Stimulated activated CD8-positive, alpha-beta memory T cell treated with anti-CD3 and anti-CD28 coated beads, Interleukin-7, amount 100 ng/mL, for 1 hour (primary cell): ENCODE measurements at places on chromosomes 13 and 19.

DNA sequence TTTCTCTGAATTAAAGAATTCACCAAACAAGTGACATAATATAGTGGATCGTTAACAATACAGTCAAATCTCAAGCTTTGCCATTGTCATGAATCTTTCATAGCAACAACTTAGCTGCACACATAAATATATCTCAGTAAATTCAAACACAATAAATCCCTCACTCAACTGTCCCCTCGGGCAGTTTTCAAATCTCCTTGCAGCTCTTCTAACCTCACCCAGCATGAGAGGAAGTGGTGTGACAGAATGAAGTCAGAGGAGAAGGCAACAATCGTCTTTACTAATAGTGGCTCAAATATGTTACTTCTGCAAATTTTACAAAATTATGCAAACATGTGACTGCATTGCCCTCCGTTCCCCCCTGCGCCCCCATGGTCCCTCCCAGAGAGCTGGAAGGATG is 148.2 kb downstream of the RAP2A start:
- no peak for DNase-seq

DNA sequence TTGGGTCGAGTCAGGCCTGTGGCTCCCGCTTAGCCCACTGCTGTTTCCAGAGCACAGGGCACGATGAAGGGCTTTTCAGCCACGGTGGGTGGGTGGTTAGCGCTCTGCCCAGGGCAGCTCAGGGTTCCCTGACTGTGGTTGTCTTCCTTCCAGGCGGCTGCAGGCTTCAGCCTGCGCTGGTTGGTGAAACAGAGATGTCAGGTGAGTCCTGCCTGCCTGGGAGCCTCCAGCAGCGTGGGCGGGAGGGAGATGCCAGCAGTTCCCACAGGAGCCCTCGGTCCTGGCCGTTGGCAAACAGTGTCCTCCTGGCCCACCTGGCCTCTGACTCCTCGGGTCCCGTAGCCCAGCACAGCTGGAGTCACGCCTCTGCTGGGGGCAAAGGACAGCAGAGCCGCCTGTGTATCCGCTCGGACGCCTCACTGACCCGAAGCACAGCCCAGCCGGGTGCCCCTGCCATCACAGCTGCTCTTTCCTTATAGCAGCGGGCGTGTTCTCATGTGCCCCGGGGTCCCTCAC is 9.7 kb downstream of the ADAT3 start:
- DNase-seq: no peak

DNA sequence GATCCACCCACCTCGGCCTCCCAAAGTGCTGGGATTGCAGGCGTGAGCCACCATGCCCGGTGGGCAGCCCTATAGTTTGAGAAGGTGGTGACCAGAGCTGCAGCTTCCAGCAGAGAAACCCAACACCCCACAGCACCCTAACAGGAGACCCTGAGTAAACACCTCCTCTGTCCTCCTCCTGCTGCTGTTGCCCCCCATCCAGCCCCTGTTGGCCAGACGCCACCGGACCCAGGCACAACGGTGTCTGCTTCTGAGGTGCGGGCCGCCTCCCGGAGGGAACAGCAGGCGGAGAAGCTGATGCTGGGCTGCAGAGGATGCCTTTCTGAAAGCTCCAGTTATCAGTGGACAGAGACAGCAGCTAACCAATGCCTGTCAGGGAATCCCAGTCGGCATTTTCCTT is 175.5 kb downstream of the COL4A1 start:
- DNase-seq: no peak

DNA sequence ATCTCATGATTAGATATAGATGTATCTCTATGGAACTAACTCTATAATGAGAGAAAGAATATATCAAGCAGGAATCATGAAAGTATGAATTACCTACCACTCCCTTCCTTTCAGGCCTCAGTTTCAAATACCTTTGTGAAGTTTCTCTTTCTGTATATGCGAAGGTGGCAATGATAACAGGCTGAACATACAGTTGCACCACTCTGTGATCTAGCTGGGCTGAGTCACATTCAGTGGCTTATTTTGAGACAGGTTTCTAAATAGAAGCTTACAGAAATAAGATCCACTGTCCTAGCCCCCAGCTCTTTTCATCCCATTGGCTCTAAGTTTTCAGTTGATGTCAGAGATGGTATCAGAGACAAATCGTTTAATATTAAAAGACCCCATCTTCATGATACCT is 662.0 kb downstream of the SLITRK1 start:
- DNase-seq: no peak

DNA sequence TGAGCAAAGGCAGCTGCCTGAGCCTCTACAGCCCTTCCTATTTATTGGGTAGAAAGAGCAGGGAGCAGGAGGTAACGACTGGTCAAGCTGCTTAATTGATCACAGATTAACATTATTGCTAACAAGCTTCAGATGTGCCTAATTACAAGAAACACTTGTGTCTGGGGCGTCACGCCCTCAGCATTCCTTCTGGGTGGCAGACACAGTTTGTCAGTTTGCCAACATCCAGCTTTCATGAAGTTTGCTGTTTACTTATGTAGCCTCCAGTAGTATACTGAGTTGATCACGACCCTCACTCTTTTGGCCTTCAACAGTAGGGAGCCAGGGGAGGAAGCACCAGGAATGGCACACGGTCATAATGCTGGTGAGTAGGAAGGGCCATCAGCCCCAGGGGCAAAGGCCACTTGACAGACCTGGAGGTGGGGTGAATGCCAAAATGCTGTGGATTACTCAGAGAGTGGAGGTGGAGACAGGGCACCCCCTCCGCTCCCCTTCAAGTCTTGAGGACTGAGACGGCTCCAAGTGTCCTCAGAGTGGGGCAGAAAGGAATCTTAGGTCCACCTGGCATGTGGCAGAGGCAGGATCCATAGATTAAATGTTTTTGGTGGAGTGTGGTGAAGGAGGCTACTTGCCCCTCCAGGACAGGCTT is 34.9 kb upstream of the PSPC1 start:
- no peak for DNase-seq

DNA sequence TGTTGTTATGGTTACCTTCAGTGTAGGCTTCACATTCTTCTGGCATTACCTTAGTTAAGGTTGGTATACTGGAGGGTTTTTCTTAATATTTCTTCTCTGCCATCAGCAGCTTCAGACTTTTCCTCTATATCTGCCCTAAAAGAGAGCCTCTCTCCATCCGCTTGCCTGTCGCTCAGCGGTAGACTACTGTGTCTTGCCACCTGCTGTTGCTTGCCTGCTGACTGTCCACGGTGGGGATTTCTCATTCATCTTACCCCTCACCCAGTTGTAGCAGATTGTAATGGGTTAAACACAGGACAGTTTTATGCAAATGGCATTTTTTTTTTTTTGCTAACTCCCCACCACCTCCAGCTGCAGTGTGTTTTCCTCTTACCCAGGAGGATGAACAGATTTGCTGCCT is 577.2 kb downstream of the SLITRK5 start:
- DNase-seq: no peak

DNA sequence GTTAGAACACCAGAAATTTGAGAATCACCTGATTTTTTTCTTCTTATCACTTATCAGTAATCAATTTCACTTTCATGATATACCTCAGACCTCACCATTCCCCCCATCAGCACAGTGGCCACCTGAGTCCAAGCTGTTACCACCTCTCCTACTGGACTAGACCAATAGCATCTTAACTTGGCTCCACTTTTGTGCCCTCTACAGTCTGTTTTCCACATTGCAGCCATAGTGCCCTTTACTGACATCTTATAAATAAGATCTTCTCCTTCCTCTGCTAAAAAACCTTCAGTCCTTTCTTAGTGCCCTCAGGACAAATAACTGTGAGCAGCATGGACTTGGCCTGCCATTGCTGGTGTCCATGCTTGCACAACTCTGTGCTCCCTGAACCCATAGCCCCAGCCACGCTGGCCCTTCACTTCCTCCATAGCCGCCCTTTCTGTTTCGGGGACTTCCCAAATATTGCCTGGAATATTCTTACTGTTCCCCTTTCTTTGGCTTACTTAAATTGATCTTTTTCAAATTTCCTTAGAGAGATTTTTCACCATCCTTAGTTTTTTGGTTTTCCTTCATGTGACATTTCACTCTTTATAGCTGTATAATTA is 380.8 kb downstream of the LMO7 start:
- DNase-seq: no peak

- no peak for DNase-seq
Measured at GRCh38 chr13:21076253-21076652, 14.9 kb upstream of the LATS2 start.

- DNase-seq: no peak
Measured at GRCh38 chr19:53193535-53194222, 521 bp upstream of the ZNF665 start.

GRCh38 chr13:90336507-90336906 is 1011.0 kb upstream of the MIR17HG start:
- DNase-seq: no peak

GRCh38 chr19:1472231-1473084 is 6.6 kb downstream of the C19orf25 start:
- DNase-seq: no peak

DNA sequence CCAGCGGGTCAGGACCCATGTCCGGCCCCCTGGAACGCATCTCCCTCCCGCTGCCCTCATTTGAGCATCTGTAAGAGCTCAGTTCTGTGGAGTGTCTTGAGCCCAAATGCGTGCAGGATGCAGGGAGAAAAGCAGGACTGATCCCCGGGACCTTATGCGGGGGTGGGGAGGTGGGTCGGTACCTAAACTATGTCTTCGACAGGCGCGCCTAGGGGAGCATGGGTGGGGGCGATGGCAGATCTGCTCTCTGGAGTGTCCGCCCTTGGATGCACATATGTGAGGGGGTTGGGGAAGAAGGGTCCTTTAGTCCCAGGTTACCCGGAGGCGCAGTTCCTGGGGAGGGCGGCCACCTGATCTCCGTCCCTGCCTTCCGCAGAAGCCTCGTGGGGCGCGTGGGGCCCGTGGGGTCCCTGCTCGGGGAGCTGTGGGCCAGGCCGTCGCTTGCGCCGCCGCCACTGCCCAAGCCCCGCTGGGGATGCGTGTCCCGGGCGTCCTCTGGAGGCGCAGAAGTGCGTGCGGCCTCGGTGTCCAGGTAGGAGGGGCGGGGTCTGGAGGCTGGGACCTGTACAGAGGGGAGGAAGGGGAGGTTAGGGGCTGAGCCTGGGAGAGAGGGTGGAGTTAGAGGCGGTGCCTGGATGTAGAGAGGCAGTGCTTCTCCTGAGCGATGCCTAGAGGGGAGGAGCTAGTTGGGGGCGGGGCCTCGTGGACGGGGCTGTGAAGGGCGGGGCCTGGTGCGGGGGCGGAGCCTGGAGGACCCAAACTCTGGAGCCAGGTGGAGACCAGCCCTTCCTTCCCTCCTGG is 2.9 kb downstream of the CILP2 start:
- DNase-seq: peak; percentile 51

DNA sequence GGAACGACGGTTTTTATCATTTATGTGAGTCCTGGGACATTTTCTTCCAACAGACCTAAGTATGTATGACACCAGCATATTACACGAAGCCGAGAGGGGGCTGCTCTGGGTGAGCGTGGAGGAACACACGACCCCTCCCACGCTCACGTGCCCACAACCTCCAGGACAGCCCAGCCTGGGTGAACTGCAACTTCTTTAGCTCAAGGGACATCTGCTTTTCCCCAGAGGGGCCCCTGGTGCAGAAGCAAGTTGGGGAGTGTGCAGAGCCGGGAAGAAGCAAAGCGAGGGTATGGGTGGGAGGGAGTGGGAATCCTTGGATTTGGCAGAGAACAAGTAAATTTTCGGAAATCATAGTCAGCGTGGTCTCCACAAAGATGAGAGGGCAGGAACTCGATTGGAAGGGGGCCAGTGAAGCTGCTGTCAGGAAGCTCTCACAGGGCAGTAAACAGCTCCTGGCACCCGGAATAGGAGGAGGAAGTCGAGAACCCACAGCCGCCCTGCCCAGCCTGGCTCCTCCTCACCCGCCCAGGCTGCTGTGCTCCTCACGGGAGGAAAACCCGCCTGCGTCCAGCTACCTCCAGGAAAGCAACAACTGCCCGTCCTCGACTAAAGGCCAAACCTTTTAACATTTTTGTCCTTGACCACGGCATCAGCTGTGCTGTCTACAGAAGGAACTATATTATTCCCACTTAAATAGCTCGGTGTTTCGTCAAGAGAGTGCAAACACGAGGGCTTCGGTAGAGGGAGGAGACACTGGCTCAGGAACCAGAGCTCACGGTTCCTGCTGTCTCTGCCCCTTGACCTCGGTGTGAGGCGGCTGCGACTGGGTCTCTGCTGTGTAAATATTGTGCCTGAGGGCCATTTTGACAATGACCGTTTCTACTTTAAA is 17.2 kb upstream of the CFAP97D2 start:
- no peak for DNase-seq

DNA sequence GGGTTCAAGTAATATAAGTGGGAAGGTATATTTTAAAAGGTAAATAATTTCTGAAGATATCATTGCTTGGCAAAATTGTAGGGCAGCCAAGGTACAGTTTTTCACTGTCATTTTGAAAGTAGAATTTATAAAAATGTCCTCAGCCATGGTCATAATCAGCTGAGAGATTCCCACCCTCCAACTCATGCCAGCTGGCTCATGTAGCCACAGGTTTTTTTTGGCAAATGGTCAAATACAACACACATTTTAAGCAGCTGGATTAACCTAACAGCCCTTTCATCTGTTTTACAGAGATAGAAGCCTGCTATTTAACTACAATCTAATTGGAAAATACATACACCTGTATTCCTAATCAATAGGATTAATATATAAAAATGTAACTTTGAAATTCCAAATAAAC is 619.2 kb upstream of the SGCG start:
- no peak for DNase-seq

GRCh38 chr19:14517840-14518505 is at the start of gene DNAJB1:
Gene DNAJB1 (minus strand): TSS chr19:14518397. CDS start chr19:14518349, 48 bp downstream.
- DNase-seq: peak; percentile 40

GRCh38 chr13:74921326-74921725 is 560.6 kb downstream of the TBC1D4 start:
- DNase-seq: no peak

DNA sequence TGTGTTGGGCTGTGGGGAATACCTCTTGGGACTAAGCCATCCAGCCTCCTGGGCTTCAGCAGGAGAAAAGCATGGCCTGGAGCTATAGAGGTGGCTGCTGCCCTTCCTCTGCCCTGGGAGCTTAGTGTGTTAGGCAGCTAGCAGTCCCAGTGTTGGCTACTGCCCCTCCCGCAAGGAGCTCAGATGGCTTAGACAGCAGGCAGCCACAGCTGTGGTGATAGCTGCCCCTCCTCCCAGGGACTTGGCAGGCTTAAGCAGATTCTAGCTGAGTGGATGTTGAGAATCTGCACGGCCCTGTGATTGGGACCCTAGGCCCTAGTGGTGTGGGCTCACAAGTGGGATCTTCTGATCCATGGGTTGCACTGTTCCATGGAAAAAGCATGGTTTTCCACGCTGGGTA is 264.5 kb downstream of the TDRD3 start:
- DNase-seq: no peak

DNA sequence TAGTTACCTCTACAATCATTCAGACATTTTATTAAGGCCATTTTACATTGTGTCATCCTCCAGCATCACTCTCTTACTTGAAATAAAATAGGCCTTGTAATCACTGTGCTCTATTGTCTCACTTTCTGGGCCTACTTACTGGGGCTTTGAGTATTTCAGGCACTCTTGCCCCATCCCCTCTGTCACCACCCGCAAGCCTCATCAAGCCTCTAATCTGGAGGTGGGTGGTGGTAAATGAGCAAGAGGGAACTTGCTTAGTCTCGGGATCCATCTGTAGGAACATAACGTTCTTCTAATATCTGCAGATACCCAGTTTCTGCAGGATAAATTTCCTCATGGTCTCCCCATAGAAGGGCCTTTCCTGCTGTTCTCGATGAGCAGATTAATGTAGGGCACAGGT is 19.4 kb upstream of the GPR18 start:
- no peak for DNase-seq

- no peak for DNase-seq
Measured at GRCh38 chr13:107817647-107818287, 397.6 kb downstream of the LIG4 start.
